ENCODE measurements at places on chromosomes 6 and 20. TPM values are rescaled to one million over a fixed set of nuclear protein-coding genes. Genes with fewer than 3 reads are reported as not detected.

DNA sequence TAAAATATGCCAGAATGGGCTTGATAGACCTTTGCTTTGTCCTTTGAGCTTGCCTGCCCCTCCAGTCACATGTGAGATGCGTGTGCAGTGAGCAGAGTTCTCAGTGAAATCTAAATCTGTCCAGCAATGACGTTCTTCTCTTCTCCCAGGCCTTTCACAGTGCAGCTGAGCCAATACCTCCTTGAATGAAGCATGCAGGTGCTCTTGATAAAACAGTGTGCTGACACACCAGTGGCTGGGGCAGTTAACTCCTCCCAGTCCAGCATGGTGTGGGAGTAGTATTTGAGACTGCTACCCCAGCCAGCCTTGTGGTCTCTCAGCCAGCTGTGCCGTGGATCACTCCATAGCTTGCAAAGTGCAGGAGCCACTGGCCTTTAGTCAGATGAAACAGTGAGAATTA is 240.5 kb downstream of the FARS2 start:
- DNase-seq, result no peak

DNA sequence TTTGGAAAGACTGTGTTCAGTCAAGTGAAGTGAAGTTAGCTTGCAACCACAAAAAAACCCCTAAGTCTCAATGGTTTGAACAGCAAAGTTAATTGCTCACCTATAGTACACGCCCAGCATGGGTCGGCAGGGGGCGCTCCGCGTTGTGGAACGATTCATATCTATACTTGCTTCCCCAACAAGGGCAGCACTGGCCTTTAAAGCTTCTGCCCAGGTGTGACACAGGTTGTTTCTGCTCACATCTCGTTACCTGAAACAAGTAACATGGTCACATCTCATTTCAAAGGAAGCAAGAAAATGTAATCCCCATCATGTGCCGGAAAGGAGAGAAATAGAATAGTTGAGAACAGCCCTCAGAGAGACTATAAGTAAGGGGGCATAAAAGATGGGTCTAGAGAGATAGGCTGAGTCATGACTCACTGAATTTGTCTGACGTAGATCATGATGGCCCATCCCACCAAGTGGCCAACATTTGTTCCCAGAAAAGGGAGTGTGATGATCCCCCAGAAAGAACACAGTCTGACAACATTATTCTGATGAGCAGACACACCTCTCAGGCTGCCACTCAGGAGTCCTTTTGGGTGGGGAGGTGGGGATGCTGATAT is 29.0 kb downstream of the HNF4A start:
- DNase-seq, result peak; percentile 46

DNA sequence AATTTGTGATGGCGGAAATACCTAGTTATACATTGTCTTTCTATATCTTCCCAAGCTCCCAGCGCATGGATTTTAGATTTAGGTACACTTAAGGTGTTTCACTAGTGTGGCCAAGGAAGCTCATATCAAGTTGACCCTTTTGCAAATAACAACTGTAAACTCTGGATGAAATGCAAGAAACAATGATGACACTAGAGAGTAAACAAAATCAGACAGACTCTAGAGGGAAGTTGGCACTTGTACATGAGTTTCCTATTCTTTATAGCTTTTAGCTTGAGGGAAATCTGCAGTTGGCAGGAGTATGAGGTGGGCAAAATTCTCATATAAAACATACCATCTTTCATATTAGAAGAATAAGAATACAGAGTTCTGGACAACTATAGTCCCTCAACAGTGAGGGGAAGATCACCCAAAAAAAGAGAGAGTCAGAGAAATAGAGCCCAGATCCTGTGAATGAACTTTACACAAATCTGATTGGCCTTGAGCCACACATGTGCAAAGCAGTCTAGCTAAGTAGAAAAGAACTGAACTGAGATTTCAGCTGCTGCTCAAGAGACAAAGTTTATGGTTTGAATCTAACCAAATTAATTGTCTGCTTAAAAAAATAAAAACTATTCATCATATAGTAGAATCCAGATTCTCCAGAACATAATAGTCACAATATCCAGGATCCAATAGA is 26.1 kb downstream of the TXLNB start:
- DNase-seq, result no peak

DNA sequence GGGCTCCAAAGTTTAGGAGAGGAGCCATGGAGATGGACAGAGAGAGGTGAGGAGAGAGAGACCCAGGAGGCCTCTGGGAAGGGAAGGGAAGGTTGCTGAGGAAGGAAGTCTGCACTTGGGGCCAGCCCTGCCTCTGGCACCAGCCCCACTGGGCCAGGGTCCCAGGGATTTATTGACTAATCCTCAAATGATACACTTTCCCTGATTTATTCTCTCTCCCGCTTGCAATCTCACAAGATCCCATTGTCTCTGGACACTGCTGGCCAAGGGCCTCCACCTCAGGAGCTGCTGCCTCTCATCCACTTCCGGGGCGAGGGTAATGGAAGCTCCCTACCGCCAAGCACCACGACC is 43.6 kb upstream of the FOXP4 start:
- DNase-seq, result no peak

C2 gene
- polyA plus RNA-seq, result 3.9 TPM

ZBTB46 gene
- 16.7 TPM for polyA plus RNA-seq

CUL9 gene
- polyA plus RNA-seq, result 44.3 TPM

DNA sequence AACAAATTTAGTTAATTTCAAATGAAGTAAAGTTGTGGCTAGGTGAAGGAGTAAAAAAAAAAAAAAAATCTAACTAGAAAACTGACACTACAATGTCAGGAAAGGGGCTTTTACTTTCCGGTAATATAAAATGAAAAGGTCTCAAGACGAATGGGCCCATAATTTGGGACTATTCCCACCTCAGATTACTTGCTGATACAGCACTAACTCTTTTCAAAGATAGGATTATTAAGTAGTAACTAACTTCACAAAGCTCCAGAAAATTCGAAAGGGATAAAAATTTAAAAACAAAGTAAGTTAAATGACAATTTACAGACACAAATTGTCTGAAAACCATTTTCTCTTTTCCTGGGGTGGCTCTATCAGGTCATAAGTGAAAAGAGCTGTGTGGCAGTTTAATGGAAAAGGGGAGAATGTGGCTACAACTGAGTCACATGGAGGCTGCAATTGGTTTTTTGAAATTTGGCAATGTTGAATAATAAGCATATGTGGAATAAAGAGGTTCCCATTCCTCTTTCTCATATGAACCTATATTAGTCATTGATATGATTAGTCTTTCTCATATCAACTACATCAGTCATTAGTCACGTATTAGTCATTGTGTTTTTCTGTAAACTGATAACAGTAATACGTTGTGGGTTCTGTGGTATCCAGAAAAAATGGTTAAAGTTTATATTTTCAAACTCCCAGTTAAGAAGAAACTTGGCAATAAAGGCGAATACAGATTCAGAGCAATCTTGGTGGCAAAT is 78.0 kb downstream of the RWDD2A start:
- no peak for DNase-seq

HLA-DPA1 gene
- polyA plus RNA-seq, result 20.2 TPM

MYT1 gene
- 0.33 TPM for polyA plus RNA-seq

GRCh38 chr6:129653229-129653628 is 56.7 kb downstream of the ARHGAP18 start:
- no peak for DNase-seq

DNA sequence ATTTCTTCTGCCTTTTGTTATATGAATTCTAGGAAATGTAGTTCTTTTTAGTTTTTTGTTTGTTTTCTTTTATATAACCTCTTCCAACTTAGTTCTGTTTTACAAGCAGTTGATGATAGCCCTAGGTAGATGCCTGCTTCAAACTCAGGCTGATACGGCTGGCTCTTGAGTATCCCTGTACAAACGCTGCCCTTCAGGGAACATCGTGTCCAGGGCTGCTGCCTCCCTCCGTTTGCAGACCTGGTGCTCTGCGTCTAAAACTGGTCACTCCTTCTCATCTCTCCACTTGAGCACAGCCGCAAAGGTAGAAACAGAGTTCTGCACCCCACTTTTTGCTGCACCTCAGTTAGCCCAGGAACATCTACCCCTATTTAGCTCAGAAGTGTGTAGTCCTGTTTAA is 310.1 kb downstream of the PRL start:
- no peak for DNase-seq

- no peak for DNase-seq
These were observed 102.9 kb upstream of the KCNG1 start for GRCh38 chr20:51125780-51126179.

TPD52L1 gene
- 92.7 TPM for polyA plus RNA-seq

- DNase-seq, result no peak
These were observed 51.6 kb downstream of the UBE2V1 start for GRCh38 chr20:50061151-50062005.

DNA sequence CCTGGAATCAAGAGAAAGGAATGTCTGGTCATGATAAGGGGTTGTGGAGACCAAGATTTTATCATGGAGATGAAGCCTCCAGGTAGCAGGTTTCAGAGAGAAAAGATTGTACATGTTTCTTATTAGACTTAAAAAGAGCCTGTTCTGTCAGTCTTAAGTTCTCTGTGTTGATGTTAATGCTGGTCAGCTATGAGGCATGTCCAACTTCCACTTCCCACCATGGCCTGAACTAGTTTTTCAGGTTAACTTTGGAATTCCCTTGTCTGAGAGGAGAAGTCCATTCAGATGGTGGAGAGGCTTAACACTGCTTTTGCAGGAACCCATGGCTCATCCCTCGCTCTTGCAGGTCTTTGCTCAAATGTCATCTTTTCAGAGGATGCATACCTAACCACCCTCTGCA is 27.5 kb upstream of the TAB2 start:
- DNase-seq, result no peak

DNA sequence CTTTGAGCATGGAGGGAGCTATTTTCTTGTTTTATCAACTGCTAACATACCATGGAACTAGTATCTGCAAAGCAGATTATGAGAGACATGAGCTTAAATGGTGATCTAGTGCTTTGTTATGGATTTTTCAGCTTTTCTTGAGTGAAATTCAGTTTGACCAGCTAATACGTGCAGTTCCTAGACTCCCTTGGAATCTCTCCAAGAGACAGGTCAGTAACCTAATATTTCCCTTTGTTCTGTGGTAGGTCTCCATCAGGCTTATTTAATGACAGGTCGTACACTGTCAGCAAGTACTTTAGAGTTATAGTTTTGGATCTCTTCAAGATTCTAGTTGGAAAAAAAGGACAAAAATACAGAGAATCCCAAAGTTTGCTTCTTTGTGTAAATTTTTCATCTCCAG is 43.9 kb downstream of the HDAC2 start:
- no peak for DNase-seq

DNA sequence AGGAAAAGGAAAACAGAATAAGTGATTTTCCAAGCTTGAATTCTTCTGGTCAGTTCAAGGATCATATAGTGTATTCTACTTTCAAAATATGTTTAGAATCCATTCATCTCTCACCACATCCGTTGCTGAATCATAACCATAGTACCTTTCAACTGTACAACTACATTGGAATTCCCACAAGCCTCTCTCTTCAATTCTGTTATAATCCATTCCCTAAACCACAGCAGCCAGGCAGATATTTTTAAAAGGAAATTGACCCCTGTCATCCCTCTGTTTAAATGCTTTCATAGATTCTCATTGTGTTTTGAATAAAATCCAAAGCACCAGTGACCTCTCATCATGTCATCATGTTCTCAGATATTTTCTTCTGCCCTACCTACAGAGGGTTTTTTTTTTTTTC is 412.7 kb downstream of the GRIK2 start:
- no peak for DNase-seq

DNA sequence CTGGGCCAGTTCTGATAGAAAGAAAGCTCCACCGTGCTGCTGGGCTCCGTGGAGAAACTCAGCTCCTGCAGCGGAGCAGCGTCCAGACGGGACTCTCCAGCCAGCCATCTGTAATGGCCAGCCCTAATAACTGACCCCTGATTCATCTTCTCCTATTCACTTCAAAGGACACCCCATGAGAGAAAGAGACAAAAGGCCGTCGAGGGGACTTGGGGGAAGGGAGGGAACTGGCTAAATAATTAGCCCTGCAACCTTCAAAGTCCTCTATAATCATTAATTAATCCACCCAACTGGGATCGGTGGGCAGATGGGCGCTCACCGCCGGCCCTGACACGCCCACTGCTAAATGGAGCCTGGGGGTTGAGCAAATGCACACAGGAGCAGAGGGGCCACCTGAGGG is 512.4 kb downstream of the CD83 start:
- DNase-seq, result no peak

SLC29A1 gene
- 30.8 TPM for polyA plus RNA-seq

DNA sequence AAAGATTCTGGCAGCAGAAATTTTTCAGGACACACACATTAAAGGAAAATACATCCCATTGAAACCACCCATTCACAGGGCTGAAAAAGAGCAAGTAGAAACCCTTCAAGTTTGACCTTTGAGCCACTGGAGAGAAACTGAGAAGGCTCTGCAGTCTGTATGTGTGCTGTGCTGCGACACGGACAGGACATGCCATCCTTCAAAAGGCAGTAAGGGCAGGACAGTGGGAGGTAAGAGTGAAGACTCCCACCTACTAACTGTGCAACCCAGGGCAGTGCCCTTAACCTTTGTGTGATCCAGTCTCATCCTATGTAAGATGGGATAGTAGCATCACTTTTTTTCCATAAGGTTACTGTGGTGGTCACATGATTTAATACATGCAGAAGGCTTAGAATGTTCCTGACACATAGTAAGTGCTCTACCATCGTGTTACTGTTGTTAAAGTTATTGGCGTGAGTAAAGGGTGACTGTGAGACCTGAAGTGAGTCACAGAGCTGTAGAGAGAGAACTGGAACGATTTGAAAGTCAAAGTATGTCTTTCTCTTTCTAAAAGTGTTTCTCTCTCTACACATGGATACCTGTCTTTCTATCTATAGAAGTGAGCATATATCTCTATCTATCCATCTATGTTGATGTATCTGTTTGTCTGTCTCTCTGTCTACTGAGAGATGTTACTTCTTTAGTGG is 153.7 kb upstream of the OLIG3 start:
- no peak for DNase-seq

SLC22A23 gene
- polyA plus RNA-seq, result 12.8 TPM

LPIN3 gene
- 15.9 TPM for polyA plus RNA-seq

HLA-DQA1 gene
- polyA plus RNA-seq, result 3.3 TPM

GRCh38 chr6:154457881-154458284 is 52.6 kb downstream of the CNKSR3 start:
- no peak for DNase-seq

- DNase-seq, result peak; percentile 77
These were observed 157.8 kb downstream of the SCML4 start for GRCh38 chr6:107666084-107666980.

DNA sequence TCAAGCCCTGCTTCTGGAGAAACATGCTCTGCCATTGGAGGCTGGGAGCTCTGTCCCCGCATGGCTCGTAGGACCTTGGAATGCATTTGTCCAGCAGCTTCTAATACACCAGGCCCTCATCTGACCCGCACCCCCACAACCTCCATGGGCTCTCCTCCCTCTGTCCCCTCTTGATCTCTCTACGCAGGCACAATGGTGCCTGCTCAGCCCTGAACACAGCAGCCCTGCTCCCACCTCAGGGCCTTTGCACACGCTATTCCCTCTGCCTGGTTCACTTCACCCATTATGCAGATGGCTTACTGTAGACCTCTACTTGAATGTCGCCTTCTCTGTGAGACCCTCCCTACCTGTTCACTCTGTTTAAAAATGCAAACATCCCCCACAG is 27.0 kb upstream of the PTGIS start:
- DNase-seq, result no peak

CRISP3 gene
- not detected for polyA plus RNA-seq
